EL (cell line): ENCODE measurements at places on chromosomes 16 and 17.

DNA sequence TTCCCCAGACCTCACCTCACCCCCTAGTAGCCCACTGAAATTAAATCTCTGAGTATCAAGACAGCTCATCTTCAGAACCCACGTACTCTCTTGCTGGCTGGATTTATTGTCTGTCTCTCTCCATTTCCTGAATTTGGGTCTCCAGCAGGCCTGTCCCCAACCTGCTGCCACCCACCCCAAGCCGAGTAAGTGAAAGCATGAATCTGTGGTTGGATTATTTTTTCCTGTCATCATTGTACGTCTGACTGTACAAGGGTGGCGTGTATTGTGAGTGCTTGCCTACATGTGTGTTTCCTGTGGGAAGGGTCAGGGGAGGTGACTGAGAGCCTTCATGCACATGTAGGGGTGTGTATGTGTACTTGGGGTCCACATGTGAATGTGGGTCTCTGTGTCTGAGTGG, 5.4 kb downstream of the TNP2 start:
- no peak for DNase-seq

DNA sequence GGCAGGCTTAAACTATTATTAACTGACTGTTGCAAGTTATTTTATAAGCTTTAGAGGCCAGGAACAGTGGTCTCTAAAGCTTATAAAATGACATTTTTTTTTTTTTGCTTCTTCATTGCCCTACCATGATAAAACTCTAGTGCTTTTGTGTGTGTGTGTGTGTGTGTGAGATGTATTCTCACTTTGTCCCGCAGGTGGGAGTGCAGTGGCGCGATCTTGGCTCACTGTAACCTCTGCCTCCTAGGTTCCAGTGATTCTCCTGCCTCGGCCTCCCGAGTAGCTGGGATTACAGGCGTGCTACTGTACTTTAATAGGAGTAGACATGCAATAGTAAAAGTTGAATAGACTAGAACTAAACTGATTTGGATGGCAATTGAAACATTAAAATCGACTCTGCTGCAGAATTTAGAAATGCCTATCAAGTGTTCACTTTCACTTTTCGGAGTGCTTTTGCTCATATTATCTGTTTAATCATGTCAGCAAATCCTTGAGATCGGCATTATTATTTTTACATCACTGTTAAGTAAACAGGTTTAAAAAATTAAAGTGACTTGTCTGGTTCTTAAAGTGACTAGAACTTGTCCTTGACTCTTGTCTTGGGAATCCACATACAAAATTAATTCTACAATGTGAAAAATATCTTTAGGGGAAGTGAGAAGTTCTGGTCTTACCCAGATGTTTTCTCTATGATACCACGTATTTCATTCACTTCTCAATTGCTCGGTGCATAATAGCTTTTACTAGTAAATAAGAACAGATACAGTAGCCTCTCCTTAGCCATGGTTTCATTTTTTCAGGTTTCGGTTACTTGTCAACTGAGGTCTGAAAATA, 8.4 kb upstream of the PCTP start:
- no peak for DNase-seq

DNA sequence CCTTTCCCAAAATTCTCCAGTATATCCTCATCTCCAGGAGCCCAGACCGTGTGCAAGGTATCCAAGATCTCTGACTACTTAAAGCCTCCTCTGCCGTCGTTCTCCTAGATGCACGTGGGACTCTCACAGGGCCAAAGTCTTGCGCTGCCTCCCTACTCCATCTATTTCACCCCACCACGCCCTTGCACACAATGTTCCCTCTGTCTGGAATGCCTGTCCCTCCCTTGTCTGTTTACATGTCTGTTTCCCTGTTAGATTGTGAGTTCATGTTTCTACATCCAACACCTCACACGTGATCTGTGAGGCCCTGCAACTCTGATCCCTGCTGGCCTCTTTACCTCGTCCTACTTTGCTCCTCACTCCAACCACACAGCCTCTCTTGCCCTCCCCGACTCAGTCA, 4.9 kb upstream of the FZD2 start:
- DNase-seq = no peak

DNA sequence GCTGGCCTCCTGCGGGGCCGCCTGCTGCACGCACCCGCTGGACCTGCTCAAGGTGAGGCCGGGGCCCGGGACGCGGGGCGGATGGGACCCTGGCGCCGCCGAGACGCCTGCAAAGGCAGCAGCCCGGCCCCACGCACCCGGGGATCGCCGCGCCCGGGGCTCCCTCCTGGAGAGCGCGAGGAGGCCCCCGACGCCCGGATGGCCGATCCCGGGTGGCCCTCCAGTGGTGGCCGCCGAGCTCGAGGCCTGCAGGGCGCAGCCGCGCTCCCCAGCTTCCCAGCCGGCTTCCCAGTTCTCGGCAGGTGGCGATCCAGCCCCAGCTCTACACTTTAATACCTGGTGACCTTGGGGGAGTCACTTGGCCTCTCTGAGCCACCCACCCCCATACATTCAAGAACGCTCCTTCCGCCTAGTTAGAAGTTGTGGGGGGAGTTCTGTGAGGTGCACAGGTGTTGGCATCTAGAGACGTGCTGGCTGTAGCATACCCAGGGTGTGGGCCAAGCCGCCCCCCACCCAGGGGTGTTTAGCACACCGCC, 452 bp downstream of the SLC25A10 start:
- DNase-seq = peak; percentile 45

DNA sequence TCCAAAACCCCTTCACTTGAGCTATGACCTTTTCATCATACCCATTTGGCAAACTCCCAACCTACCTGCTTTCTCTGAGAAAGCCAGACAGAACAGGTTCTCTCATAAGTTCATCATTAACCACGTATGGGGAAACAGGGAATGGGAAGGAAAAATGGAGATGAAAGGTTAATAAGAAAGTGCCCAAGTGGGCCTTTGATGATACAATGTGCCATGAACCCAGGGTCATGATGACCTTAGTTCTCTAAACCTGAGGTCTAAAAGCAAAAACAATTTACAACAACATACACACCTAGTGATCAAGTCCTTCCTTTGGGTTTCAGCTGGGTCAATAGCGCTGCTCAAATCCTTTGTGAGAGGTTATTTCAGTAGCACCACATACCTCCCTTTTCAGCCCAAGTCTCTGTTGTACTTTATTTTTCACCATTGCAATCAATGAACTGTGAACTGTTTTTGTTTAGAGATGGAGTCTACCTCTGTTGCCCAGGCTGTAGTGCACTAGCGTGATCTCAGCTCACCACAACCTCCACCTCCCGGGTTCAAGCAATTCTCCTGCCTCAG, 14.5 kb upstream of the RANGRF start:
- DNase-seq = no peak

- DNase-seq = peak; percentile 36
Observed at GRCh38 chr17:50816771-50817751, 18.3 kb upstream of the WFIKKN2 start.

- no peak for DNase-seq
Observed at GRCh38 chr16:15487336-15488284, 53.2 kb downstream of the BMERB1 start.

DNA sequence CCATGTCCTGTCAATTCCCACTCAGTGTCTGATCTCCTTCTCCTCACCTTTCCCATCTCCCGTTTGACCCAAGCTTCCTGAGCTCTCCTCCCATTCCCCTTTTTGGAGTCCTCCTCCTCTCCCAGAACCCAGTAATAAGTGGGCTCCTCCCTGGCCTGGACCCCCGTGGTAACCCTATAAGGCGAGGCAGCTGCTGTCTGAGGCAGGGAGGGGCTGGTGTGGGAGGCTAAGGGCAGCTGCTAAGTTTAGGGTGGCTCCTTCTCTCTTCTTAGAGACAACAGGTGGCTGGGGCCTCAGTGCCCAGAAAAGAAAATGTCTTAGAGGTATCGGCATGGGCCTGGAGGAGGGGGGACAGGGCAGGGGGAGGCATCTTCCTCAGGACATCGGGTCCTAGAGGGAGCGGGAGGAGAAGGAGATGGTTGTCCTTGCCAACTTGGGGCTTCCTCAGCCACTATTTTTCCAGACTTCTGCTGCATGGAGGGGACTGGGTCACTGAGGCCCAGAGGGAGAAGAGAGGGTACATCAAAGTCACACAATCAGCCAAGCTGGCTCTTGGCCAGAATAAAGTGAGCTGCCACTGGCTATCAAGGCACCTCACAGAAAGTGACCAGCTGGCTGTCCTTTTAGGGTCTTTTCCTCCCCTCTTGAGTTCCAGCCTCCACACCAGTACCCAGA, 1.9 kb upstream of the TBC1D10B start:
- no peak for DNase-seq

DNA sequence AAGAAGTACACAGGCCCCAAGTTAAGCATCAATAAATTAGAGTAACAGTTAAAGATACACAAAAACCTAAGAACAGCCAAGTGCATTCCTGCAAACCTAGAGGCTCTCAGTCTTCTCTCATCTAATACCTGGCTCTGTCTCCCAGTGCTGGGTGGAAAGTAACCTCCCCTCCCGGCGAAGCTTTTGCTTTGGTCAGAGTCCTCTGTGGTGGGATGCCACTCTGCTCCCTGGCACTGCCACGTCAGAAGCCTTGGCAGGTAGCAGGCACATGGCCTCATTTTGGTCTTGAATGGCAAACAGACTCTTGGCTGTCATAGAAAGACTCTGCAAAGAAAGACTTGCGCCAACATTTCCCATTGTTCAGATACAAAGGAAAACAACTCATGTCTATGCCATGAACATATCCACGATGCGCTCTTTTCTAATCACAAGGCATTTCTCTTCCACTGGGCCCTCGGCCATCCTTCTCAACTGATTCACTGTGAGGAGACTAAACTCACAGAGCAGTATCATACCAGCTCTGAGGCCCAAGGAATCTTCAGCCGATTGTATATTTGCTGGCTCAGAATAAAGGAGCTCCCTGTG, 21.2 kb downstream of the MTHFSD start:
- no peak for DNase-seq

DNA sequence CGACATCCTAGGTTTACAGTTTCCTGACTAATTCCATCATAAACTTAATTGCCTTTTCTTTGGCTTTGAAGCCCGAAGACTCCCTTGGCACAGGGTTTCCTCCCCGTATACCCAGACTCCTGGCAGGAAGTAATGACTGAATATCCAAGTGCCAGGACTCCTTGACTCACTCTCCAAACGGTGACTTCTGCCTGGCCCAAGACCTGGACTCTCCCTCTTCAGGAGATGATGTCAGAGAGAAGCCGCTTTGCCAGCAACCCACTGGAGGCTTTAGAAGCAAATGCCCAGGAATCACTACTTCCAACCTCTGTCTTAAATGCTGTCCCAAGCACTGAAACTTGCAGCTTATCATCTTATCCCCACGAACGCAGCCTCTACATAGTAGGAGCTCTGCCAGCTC, 146.5 kb downstream of the RGS9 start:
- DNase-seq = peak; percentile 29

DNA sequence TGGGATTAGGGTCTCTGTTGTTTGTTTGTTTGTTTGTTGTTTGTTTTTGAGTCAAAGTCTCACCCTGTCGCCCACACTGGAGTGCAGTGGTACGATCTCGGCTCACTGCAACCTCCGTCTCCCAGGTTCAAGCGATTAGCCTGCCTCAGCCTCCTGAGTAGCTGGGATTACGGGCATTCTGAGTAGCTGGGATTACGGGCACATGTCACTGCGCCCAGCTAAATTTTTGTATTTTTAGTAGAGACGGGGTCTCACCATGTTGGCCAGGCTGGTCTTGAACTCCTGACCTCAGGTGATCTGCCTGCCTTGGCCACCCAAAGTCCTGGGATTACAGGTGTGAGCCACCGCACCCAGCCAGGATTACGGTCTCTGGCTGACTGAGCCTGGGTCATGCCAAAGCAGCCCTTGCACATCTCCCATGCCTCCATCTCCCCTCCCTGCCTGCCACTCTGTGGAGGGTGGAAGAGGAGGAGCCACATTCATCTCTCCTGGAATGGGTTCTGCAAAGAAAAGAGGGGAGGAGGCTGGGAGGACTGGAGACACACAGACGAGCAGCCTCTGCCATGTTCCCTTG, 59.2 kb downstream of the BEAN1 start:
- no peak for DNase-seq

DNA sequence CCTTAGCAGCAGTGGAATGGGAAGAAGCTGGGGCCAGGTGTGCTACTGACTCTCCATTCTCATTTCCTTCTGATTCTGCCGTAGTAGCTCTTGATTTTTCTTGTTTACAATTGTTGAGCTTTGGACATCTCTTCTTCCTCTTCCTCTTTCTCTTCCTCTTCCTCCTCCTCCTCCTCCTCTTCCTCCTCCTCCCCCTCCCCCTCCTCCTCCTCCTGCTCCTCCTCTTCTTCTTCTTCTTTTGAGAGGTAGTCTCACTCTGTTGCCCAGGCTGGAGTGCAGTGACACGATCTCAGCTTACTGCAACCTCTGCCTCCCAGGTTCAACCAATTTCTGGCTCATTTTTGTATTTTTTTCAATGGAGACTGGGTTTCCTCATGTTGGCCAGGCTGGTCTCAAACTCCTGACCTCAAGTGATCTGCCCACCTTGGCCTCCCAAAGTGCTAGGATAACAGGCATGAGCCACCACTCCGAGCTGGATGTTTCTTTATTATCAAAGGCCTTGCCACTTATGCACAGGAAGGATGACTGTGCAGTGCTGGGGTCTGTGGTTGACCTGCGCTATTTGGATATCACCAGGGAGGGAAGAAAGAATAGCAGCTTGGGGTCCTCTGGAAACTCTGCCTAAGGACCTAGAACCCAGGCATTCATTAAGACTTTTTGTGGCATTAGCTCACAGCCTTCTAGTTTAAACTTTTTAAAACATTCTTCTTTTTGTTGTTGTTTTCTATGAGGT, 127.8 kb upstream of the KCNJ16 start:
- peak; percentile 10 for DNase-seq

DNA sequence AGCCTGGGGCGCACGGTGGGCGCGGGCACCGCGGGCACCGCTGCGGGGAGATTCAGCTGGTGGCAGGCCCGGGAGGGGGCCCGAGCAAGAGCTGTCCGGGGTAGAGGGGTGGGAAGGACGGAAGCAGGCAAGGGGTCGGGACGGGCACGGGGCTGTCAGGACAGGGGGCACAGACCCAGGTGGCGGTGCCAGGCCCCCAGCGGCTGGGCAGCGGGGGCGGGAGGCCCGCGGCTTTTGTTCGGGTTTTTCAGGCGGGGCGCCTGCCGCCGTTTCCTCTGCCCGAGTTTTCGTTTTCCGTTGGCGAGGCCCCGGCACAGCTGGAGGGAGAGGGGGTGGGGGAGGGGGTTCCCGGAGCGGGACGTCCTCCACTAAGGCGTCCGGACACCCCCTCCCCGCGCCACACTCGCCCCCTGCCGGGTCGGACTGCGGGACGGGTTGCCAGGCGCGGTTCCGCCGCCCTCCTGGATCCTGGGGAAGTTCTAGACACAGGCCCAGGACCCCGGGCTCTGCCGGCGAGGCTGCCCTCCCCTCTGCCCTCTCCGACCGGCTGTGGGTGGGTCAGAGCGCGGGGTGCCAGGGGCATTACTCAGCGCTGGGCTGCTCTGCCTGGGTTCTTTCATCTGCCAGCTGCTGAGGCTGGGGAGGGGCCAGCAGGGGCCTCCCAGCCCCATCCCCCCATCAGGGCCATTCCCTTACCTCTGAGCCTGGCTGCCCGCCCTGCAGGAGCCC, 543 bp downstream of the ARHGAP23 start:
- peak; percentile 77 for DNase-seq

- DNase-seq = peak; percentile 76
Observed at GRCh38 chr16:11640987-11641817, 27.1 kb upstream of the SNN start.

GRCh38 chr17:3723188-3723555, 531 bp upstream of the HASPIN start:
- DNase-seq = no peak

- peak; percentile 28 for DNase-seq
Observed at GRCh38 chr17:37787055-37787757, 42.3 kb upstream of the HNF1B start.

GRCh38 chr16:2194166-2194834, 2.1 kb downstream of the CASKIN1 start:
- DNase-seq = peak; percentile 57
